ENCODE measurements at places on chromosomes 16 and 17. TPM values are rescaled to one million over a fixed set of nuclear protein-coding genes. Genes with fewer than 3 reads are reported as not detected.

DNA sequence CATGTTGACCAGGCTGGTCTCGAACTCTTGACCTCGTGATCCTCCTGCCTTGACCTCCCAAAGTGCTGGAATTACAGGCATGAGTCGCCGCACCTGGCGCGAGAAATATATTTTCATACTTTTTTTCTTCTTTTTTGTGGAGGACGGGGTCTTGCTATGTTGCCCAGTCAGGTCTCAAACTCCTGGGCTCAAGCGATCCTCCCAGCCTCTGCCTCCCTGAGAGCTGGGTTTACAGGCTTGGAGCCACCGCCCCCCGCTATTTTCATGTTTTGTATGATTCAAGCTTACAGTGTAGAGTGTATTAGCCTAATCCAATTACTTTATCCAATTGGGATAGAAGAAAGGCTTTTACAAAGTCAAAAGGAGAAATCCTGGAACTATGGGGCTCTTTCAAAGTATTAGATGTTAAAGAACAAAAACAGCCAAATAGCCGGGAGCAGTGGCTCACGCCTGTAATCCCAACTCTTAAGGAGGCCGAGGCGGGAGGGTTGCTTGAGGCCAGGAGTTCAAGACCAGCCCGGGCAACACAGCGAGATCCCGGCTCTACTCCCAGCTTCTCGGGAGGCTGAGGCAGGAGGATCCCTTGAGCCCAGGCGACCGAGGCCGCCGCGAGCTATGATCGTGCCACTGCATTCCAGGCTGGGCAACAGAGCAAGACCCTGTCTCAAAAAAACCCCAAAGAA lies 1.4 kb upstream of the MAP1LC3B start:
- DNase-seq = peak; percentile 64

DNA sequence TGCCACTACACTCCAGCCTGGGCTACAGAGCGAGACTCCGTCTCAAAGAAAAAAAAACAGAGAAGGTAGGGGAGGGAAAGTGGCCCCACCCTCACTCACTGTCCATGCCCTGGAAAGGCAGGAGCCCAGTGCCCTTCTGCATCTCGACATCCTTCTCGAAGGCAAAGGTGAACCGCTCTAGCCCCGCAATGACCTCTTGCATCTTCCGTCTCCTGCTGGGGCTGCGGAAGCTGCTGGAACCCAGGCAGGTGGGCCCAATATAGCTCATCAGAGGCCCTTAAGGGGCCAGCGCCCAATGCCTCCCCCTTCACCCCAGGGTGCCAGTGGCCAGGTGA lies at the start of gene CPSF4L:
TSS of gene CPSF4L (minus strand) at position 264 of the 335 bp plus-strand sequence. CDS start at position 202, 62 bp downstream.
- no peak for DNase-seq

DNA sequence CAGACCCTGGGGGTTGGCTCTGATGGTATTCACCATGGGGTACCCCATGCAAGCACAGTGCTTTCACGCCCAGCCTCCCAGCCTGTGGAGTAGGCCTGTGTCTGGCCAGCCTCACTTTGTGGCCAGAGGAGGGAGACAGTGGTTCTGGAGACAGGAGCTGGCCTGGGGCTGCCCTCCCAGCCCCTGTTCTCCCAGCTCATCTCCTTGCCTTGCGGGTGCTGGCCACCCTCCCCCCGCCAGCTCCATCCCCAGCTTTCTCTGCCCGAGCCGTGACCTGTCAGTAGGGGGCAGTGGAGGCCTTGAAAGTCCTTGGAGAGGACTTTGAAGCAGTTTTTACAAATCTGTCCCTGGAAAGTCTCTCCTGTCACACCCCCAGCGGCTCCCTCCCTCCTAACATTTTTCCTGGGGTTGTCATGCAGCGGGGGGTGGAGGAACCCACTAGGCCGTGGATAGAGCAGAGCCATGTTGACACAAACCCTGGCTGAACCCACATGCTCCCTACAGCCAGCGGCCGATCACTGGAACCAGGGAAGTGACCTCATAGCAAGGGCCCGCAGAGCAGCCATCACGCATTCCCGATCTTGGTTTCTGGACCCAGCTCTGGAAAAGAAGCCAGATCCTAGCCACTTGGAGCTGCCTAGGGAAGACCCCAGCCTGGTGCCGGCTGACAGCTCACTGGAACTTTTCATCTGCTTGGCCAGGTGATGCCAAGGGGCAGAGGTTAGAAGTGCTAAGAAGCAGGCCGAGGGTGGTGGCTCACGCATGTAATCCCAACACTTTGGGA lies 289.4 kb downstream of the SEC14L1 start:
- DNase-seq = peak; percentile 86

- peak; percentile 30 for DNase-seq
Observed at GRCh38 chr16:9123871-9124270, 32.4 kb downstream of the HAPSTR1 start.

GRCh38 chr16:21235199-21235585 lies 1.7 kb downstream of the ANKS4B start:
- DNase-seq = no peak

GRCh38 chr16:8552487-8553221 lies 37.7 kb downstream of the TMEM114 start:
- DNase-seq = no peak

- DNase-seq = no peak
Observed at GRCh38 chr17:16971458-16972338, at the start of gene TNFRSF13B. TNFRSF13B (minus strand) TSS chr17:16972118; CDS start chr17:16972075, 43 bp downstream.

- DNase-seq = no peak
Observed at GRCh38 chr17:13096291-13096690, 78.5 kb upstream of the ELAC2 start.

DNA sequence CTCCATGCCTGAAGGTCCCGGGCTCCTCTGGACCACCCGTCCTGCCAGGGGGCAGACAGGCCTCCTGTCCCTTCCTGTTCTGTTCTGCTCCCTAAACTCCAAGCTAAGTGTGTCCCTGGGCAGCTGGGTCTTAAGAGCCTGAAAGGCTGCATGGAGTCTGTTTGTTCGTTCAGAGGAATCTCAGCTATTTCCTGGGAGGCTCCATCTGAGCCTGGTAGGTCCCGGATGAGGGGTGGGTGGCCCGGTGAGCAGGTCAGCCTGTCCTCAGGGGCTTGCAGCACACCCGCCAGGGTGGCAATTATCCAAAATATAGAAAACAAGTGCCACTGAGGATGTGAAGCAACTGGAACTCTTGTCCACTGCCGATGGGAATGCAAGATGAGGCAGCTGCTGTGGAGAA lies 12.6 kb downstream of the ACTG1 start:
- DNase-seq = no peak

GRCh38 chr16:49858200-49859124 lies 2.5 kb upstream of the ZNF423 start:
- peak; percentile 75 for DNase-seq

GRCh38 chr17:43006639-43007551 lies at the start of gene IFI35:
IFI35 (plus strand) TSS chr17:43006784; CDS start chr17:43006948, 164 bp downstream.
- peak; percentile 70 for DNase-seq

- no peak for DNase-seq
Observed at GRCh38 chr17:47973541-47973940, 2.6 kb downstream of the CDK5RAP3 start.

DNA sequence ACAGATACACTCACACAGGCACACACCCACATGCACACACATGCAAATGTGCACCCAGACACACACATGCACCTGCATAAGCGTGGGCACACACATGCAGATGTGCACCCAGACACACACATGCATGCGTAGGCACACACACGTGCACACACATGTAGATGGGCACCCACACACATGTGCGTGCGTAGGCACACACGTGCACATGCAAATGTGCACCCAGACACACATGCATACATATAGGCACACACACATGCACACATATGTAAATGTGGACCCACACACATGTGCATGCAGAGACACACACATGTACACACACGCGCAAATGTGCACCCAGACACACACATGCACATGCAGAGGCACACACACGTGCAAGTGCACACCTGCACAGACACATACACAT lies 60.3 kb downstream of the MRM1 start:
- no peak for DNase-seq

DNA sequence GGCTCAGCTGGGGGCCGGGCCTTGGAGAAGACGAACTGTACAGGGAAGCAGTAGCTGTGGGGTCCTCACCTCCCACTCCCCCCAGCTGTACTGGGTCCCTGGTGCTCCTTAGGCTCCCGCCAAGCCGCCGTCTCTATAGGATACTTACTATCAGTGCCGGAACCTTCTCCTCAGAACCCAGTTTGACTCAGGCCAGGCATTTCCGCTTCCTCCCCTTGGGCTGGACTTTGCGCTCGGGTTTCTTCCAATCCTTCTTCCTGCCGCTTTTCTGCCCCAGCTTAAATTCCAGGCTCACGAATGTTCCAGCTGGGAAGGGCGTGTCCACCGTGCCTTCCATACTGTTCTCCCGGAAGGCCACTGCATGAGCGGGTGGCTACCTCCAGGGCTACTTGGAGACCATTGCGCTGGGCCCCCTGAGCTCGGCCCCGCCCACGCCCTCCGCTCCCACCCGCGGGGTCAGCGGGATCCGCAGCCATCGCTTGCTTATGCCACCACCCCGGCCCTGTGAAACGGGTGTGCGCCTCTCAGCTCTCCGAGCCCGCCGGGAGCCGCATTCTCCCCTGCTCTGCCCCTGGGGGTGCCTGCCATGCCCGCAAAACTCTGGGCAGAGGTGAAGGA lies 1795.9 kb downstream of the TP53TG3F start:
- no peak for DNase-seq

DNA sequence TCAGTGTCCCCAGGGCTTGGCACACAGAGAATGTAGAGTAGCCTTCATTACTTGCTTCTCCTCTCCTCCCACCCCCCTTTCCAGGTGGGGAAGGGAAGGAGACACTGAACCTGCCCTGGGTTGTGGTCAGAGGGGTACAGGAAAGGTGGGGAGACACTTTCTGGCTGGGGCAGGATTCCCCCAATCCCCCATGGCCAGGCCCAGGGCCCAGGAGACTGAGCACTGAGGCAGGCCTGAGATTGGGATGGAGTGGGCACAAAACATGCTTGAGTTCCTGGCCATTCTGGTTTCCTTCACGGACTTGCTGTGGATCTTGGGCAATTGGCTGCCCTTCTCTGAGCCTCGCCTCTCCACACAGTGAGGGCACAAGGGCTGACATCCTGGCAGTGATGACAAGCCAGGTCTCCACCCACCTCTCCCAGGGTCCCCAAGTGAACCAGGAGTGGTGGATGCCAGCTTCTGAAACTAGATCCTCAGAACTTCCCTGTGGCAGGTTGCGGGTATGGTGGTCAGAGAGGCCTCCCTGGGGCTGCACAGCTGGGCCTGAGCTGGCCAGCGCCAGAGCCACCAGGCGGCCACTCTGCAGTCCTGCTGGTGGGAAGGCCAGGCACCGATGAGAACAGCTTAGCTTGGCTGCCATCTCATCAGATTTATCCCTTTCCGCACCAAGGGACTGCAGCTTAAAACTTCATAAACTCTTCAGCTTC lies 9.3 kb downstream of the ZNF629 start:
- no peak for DNase-seq

- no peak for DNase-seq
Observed at GRCh38 chr17:34663714-34664113, 84.3 kb downstream of the TMEM132E start.

DNA sequence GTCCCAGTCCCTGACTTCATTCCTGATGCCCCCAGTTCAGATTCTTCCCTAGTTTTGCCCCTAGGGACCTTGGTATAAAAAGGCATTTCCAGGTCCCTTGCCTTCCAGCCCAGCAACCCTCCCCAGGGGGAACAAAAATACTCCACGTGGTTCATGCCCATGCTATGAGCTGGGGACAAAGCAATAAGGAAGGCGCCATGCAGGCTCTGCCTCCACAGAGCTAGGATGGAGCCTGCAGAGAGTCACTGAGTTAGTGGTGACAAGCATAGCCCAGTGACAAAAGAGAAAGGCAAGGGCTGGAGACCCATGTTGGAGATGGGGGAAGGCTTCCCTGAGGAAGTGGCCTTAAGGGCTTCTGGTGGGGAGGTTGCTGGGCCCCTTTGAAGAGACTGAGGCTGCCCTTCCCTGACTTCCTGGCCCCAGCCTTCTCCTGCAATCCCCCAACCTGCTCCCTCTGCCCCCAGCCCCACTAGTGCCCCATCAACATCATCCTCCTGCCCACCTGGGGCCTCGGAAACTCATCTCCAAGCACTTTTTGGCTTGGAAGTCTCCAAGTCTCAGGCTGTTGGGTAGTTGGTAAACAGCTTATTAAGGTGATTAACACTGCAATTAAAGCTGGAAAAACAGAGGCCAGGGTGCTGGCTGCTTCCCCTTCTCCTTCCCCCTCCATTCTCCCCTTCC lies 9.6 kb downstream of the DLX3 start:
- DNase-seq = no peak

- no peak for DNase-seq
Observed at GRCh38 chr17:63419949-63420867, 25.9 kb downstream of the CYB561 start.

DNA sequence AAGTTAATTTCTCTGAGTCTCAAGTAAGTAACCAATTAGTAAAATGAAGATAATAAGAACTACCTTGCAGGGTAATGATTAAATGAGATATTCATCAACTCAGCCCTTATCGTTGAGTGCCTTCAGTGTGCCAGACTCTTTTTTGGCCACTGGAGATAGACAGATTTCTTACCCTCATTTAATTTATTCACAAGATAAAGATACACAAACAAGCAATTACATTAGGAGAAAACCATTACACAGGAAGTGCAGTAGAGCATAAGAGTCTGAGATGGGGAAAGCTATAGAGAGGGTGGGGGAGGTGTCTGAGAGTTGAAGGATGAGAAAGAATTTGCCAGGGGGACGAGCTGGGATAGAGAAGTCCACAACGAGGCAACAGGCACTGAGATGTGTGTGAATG lies 72.5 kb upstream of the BCAR1 start:
- peak; percentile 56 for DNase-seq

DNA sequence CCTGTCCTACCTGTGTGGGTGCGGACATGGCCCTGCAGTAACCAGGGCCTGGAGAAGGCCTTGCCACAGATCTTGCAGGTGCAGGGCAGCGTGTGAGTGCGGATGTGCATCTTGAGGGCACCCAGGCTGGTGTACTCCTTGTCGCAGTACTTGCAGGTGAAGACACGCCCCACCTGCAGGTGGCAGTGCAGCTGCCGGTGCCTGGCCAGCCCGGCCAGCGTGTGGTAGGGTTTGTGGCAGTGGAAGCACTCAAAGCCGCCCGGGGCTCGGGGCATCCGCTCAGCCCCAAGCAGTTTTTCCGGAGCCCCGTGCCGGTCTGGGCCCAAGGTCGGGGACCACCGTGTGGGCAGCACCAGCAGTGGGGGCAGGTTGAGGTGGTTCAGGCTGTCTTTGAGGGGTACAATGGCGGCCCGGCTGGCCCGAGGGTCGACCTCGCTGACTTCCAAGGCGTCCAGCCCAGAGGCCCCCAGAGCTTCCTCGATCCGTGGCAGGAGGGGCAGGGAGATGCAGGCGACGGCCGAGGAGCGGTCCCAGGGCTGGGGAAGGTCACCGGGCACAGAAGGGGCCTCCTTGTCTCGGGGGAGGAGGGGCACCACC lies 5.1 kb downstream of the SNAI3 start:
- no peak for DNase-seq

GRCh38 chr17:596287-596686 lies 118.4 kb downstream of the VPS53 start:
- no peak for DNase-seq

The CD300LB gene
- total RNA-seq = not detected

The ITGAX gene
- total RNA-seq = 0.46 TPM

The HAGHL gene
- 3.5 TPM for total RNA-seq

The TPPP3 gene
- total RNA-seq = 0.28 TPM

The GALR2 gene
- not detected for total RNA-seq

The ZNF287 gene
- 13.7 TPM for total RNA-seq

The RFNG gene
- total RNA-seq = 31.5 TPM

The ADAMTS18 gene
- total RNA-seq = not detected

All from A673 (cell line).